HTR-8/SVneo (cell line): ENCODE measurements at places on chromosomes 6 and 20.

GRCh38 chr6:24330137-24330732 lies 27.6 kb downstream of the DCDC2 start:
- no peak for DNase-seq

GRCh38 chr6:22079783-22080182 lies 217.1 kb downstream of the PRL start:
- no peak for DNase-seq

- no peak for DNase-seq
Observed at GRCh38 chr20:24819331-24819965, 129.6 kb upstream of the CST7 start.

- DNase-seq = peak; percentile 51
Observed at GRCh38 chr6:107064579-107065065, 36.6 kb downstream of the MTRES1 start.

- no peak for DNase-seq
Observed at GRCh38 chr6:139732451-139732850, 358.0 kb upstream of the CITED2 start.

DNA sequence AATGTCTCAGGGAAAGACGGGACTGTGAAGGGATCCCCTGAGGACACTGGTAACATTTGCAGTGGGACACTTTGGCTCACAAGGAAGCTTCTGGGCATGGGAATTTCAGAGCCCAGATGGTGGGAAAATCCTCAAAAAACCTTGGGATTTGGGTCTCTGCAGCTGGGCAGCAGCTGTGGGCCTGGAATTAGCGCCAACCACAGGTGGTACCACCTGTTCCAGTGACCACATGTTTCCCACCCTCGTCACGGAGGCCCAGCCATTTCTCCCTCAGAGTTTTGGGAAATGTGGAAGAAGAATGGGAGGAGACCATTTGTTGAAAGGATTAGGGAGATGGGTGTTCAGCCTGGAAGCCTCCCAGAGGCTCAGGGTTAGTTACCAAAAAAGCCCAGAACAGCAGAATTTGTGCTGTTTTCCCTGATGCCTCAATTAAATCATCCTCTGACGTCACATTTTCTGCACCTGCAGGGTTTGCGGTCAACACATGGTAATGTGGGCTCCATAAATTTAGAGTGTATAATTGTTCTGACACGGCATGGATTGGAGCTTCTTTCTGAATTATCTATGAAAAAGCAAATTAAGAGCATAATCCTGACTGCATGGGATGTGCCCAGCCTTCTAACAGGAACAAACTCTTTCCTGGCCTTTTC lies 34.4 kb downstream of the EDN3 start:
- DNase-seq = no peak

- DNase-seq = no peak
Observed at GRCh38 chr20:58026361-58026760, 202.1 kb downstream of the ANKRD60 start.

- DNase-seq = no peak
Observed at GRCh38 chr6:112827793-112828192, 480.7 kb downstream of the RFPL4B start.

DNA sequence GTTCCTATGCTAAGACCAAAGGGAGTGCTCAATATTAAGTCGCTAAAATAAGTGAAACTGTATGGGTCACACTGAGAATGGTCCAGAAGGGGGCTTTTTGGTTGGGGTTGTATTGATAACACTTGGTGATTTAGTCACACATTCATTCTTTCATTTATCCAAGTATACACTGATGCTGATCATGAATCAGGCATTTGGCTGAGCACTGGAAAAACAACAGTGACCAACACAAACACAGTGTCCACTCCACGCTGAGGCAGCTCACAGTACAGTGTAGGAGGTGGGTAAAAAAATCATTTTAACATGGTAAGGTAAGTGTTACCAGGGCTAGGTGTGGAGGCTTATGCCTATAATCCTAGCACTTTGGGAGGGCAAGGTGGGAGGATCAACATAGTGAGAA lies 9.2 kb upstream of the FAM83C start:
- no peak for DNase-seq

DNA sequence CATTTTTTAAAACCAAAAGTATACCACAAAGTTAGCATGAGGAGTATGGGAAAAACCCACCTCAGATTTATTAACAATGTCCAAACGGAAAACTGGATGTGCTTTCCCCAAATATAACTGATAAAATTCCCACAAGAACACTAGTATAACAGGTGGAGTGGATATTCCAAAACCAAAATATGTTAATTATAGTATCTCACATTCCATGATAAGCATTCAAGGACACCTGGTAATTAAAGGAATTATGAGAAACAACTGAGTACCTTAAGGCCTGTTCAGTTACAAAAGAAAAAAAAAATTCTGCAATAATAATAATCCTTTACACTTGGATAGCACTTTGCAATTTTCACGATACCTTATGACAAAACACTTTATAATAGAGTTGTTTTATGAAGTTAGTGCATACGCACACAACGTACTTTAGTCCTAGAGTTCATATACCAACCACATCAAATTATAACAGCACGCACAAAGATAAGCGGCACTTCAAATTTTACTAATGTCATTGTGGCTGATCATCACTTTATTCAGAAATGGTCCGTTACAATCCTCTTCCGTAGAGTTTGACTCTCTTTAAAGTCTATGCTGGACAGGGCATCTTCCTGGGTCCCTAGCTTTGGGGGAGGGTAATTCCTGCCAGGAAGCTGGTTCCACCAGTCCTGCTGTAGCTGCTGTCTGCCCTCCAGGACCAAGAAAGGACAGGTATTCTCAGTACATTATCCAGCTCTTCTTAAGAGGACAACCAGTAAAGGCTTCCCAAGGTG lies 1.7 kb downstream of the CDK19 start:
- peak; percentile 13 for DNase-seq

GRCh38 chr6:154615483-154616025 lies 105.1 kb upstream of the CNKSR3 start:
- peak; percentile 31 for DNase-seq

GRCh38 chr20:53981752-53982437 lies 88.5 kb downstream of the BCAS1 start:
- no peak for DNase-seq

- DNase-seq = no peak
Observed at GRCh38 chr20:24135781-24136180, 147.2 kb upstream of the GGTLC1 start.

- no peak for DNase-seq
Observed at GRCh38 chr6:47114460-47114859, 72.3 kb upstream of the ADGRF1 start.

- DNase-seq = no peak
Observed at GRCh38 chr20:38001981-38002380, 31.3 kb downstream of the TTI1 start.

DNA sequence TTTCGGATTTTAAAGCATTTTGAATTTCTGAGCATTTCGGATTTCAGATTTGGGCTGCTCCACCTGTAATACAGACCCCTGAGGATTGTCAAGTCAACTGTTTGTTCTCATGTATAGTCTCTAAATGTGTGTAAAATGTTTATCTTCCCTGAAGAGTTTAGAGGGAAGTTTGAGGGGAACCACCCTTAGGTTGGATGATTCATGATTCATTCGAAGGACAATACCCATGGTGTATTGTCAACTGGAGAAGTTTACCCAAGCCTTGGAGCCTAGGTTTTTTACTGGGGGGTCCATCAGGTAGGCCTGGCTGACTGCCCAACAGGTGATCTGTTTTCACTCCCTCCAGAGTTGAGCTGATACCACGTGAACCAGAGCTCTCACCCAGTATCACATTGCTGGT lies 18.9 kb downstream of the GSTA4 start:
- DNase-seq = no peak
